ENCODE measurements at places on chromosomes 3 and 15. TPM values are rescaled to one million over a fixed set of nuclear protein-coding genes. Genes with fewer than 3 reads are reported as not detected.

IL5RA gene
- polyA plus RNA-seq: 0.35 TPM

GRCh38 chr3:133525435-133525834 lies 48.1 kb upstream of the CDV3 start:
- H3K27me3 ChIP-seq: no peaks in the 10 kb centered on the region
- H3K4me3 ChIP-seq: no peak overlapping the region
- H3K27ac ChIP-seq: no peak overlapping the region
- no peaks in the 10 kb centered on the region for H3K36me3 ChIP-seq

- H3K4me3 ChIP-seq: no peak overlapping the region
- no peaks in the 10 kb centered on the region for H3K36me3 ChIP-seq
- DNase-seq: no peak
Observed at GRCh38 chr3:59754456-59755129, 704.8 kb upstream of the CFAP20DC start.

GRCh38 chr3:70737666-70738290 lies 425.3 kb upstream of the MDFIC2 start:
- H3K27ac ChIP-seq: no peak overlapping the region
- DNase-seq: no peak
- H3K27me3 ChIP-seq: no peaks in the 10 kb centered on the region
- H3K36me3 ChIP-seq: no peaks in the 10 kb centered on the region
- no peak overlapping the region for H3K4me3 ChIP-seq

GRCh38 chr3:121574449-121574848 lies 6.7 kb downstream of the ARGFX start:
- no peak overlapping the region for H3K27ac ChIP-seq
- no peak for DNase-seq
- H3K4me1 ChIP-seq: no peaks in the 10 kb centered on the region

GRCh38 chr3:34807611-34808010 lies 831.7 kb upstream of the ARPP21 start:
- no peak overlapping the region for H3K27ac ChIP-seq
- no peak for DNase-seq
- no peak overlapping the region for H3K4me3 ChIP-seq
- H3K27me3 ChIP-seq: no peaks in the 10 kb centered on the region
- H3K36me3 ChIP-seq: no peaks in the 10 kb centered on the region

UBE3A gene
- 21.7 TPM for polyA plus RNA-seq

- no peaks in the 10 kb centered on the region for H3K27me3 ChIP-seq
- H3K36me3 ChIP-seq: no peaks in the 10 kb centered on the region
- no peak overlapping the region for H3K4me3 ChIP-seq
Observed at GRCh38 chr3:59518283-59519055, 468.6 kb upstream of the CFAP20DC start.

- H3K27me3 ChIP-seq: no peaks in the 10 kb centered on the region
- no peak for DNase-seq
- H3K27ac ChIP-seq: no peak overlapping the region
- no peaks in the 10 kb centered on the region for H3K4me1 ChIP-seq
Observed at GRCh38 chr3:62011666-62012065, 361.7 kb downstream of the FEZF2 start.

DNA sequence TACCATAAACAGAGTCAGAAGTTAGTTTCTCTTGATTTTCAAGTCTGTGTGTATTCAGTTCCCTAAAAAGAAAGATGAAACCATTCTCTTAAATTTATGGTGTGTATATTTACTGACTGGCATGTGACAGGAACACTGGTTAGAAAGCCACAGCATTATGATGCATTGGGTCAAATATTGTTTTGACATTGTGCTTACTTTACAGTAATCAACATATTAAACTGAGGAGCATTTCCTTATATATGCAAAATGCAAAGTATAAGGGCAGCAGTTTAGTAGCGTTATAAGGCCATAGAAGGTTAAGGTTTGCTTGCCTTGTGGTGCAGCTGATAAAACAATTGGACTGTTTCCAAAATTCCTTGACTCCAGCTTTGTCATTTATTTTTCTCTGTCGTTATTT lies 72.9 kb downstream of the EPHA3 start:
- H3K36me3 ChIP-seq: no peaks in the 10 kb centered on the region
- H3K4me1 ChIP-seq: peaks cover 13% of the 10 kb centered on the region
- H3K27ac ChIP-seq: no peak overlapping the region
- DNase-seq: no peak
- no peaks in the 10 kb centered on the region for H3K27me3 ChIP-seq
- no peak overlapping the region for H3K4me3 ChIP-seq

- H3K36me3 ChIP-seq: no peaks in the 10 kb centered on the region
- peaks cover 42% of the 10 kb centered on the region for H3K4me1 ChIP-seq
- H3K27me3 ChIP-seq: no peaks in the 10 kb centered on the region
- H3K4me3 ChIP-seq: peak overlapping the region; percentile 60
- H3K27ac ChIP-seq: peak overlapping the region; percentile 95
- peak; percentile 75 for DNase-seq
Observed at GRCh38 chr15:67064607-67065530, 533 bp upstream of the SMAD3 start.

DNA sequence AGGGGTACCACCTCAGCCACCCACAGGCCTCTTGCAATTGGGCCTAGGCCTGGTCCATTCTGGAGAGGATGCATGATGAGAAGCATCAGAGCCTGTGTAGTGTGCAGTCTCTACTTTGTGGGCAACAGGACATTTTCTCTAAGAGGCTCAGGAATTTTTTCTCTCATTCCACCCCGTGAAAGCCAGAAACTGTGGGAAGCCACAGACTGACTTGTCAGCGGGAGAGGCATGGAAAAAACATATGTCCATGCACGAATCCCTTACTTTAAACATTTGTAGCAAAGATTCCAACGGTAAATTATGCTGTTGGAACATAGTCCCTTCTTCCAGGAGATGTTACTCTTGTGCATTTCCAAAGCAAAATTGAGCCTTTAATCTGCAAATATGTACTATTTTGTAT lies 196.5 kb downstream of the KLHL25 start:
- no peaks in the 10 kb centered on the region for H3K36me3 ChIP-seq
- no peak overlapping the region for H3K27ac ChIP-seq
- no peak overlapping the region for H3K4me3 ChIP-seq
- no peaks in the 10 kb centered on the region for H3K27me3 ChIP-seq

DNA sequence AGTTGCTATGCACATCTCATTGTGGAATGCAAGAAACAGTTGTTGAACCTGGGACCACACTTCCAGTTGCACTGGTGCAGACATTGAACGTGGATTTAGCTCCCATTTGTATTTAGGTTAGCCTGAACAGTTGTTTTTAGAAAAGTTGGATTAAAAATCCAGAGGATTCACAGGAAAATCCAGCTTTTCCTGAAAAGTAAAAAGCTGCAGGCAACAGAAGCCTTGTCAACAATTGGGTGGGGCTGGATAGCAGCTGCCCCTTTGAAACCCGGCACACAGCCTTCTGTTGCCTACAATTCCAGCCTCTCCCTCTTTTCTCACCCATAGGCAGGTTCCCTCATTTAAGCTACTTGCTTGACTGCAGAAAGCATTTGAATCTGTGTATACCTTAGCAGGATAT lies 165.3 kb upstream of the TBL1XR1 start:
- H3K4me3 ChIP-seq: no peak overlapping the region
- no peak overlapping the region for H3K27ac ChIP-seq
- H3K36me3 ChIP-seq: no peaks in the 10 kb centered on the region
- H3K4me1 ChIP-seq: peaks cover 24% of the 10 kb centered on the region

- H3K36me3 ChIP-seq: peaks cover 20% of the 10 kb centered on the region
- no peak overlapping the region for H3K4me3 ChIP-seq
- H3K4me1 ChIP-seq: peaks cover 11% of the 10 kb centered on the region
- no peak for DNase-seq
- no peak overlapping the region for H3K27ac ChIP-seq
- no peaks in the 10 kb centered on the region for H3K27me3 ChIP-seq
Observed at GRCh38 chr3:47425383-47425778, 44.6 kb downstream of the PTPN23 start.

Measured in pancreas (tissue), 10 donors.